ENCODE measurements at places on chromosomes 3 and 15.
A peak's percentile ranks its signal among the peaks of the same experiment; 100 is the strongest.

DNA sequence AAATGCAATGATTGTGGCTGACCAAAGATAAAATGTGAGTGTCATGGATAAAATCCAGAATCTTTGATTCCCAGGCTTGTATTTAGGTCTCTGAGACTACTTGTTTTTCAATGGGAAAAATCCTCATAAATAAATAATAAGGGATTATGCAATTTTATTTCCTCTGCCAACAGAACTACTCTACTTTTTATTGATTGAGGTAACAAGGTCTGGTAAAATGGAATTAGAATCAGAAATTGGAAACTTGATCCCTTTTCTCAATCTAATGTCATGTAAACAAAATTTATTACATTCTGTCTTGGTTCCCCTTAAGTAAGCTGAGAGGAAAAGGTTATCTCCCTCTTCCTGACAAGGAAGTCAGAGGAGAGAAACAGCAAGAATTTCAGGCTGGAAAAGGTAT, 48.3 kb upstream of the CCDC50 start:
- DNase-seq: no peak

GRCh38 chr3:101898752-101899169, 49.4 kb downstream of the NFKBIZ start:
- DNase-seq: peak; percentile 24

- no peak for DNase-seq
Measured at GRCh38 chr15:70714015-70714414, 49.3 kb downstream of the UACA start.

DNA sequence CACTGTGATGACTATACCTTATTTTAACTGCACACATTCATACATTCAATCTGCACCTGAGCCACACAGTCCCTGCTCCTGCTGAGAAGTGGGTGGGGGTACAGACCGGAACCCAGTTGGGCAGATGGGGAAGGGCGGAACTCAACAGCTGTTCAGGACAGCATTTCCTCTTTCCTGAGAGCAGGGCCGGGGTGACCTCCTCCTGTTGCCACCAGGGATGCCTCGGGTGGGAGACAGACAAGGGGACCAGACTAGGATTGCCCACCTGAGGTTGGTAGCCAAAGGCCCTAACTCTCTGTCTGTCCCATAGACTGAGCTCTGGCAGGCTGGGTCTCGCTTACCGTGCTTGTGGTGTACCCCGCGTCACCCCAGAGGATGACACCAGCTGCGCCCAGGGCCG, 3.9 kb downstream of the HYAL2 start:
- DNase-seq: no peak

DNA sequence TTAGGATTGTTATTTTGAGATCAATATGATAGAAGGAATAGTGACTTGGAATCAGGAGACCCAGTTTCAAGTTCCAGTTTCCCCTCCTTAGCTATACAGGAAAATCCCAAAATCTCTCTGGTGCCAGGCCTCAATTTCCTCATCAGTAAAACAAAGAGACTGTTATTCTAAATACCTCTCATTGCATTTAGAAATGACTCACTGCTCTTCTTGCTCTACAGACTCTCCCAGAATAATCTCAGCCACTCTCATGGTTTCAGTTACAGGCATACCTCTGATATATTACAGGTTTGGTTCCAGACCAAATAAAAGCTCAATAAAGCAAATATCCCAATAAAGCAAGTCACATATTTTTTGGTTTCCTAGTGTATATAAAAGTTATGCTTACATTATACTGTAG, 28.3 kb downstream of the IMPG2 start:
- DNase-seq: no peak

DNA sequence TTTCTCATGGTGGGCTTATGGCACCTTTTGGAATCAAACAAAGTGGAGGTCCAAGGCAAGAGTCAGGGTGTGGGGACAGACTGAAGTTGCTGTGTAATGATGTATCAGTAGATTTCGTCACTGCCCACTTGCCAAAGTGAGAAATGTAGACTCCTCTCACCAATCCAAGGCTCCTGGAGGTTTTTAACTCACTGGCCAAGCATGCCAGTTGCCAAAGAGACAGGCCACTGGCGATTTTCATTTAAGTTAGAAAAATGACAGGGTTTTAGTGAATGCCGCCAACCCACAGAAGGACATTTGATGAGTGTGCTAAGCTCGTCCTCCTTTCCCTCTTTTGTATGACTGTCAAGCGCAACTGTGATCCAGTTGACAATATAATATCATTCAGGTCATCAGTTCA, 209.2 kb downstream of the FEZF2 start:
- DNase-seq: no peak

GRCh38 chr3:45506751-45507391, 87.7 kb upstream of the LIMD1 start:
- DNase-seq: no peak
